ENCODE measurements at places on chromosomes 13 and 19.

DNA sequence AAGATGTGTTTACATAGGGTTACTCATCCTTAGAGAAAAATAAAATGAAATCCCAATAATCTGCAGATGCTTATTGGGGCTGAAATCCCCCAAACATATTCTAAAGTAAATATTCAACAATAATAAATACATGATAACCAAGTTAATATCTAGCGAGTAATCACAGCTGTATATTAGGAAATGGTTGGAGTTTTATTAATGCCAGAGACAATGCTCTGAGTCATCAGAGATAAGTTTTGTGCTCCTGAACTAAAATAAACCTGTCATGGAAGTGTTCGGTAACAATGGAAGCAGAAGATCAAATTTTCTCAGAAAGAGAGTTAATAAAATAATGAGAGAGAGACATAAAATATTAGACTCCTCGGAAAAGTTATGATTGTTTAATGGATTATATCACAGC lies 31.4 kb downstream of the FLT1 start:
- no peak for DNase-seq

DNA sequence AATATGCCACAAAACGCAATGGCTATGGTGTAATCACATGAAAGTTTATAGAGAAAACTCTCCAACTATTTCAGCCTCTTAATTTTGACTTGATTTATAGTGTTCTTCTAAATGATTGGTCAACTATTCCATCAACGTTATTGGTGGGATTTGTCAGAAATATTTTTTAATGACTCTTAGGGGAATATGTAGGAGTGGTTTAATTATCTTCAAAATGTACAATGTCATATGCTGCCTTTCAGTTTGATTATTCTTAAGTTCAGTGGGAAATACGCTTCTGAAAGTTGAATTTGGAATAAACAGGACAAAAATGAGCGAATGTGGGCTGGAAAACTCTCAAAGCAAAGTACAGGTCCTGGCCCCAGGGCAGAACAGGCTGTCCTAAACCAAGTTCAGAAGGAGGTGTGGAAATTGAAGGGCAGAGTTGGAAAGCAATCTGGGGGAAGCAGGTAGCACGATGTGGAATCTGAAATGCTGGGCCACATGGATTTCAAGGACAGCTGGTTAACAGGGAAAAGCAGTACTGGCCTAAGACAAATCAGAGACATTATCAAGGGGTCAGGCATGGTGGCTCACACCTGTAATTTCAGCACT lies 60.8 kb upstream of the MYCBP2 start:
- no peak for DNase-seq

- no peak for DNase-seq
Measured at GRCh38 chr19:8821748-8822241, 10.3 kb downstream of the ZNF558 start.

DNA sequence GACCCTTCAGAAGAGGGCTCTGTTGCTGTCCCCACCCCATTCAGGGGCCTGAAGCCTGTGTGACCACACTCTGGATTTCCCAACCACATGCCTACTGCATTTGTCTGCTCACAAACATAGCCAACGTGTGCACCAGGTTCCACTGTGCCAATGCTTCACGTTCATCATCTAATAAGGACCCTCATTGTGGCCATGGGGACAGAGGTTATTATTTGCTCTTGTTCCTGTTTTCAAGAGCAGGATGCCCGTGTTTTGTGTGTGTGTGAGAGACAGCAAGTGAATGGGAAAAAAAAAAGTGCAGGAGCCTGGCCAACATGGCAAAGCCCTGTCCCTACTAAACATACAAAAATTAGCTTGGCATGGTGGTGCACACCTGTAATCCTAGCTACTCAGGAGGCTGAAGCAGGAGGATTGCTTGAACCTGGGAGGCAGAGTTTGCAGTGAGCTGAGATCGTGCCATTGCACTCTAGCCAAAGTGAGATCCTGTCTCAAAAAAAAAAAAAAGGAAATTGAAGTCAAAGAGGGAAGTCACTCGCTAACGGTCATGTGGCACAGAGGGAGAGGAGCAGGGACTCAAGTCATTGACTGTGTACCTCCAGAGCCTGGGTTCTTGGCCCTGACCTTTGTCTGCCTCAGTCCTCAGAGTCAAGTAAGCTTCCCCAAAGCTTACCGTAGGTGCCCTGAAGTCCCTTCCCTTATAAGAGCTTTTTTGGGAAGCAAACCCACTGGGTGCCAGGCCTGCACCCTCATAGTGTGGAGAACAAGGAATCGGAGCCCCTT lies 6.9 kb downstream of the B3GNT8 start:
- DNase-seq: no peak

- no peak for DNase-seq
Measured at GRCh38 chr13:39105110-39105509, 66.9 kb downstream of the NHLRC3 start.

GRCh38 chr13:110826861-110827672 lies 87.8 kb downstream of the ANKRD10 start:
- no peak for DNase-seq

- DNase-seq: peak; percentile 16
Measured at GRCh38 chr13:60329221-60329923, 67.6 kb upstream of the TDRD3 start.

DNA sequence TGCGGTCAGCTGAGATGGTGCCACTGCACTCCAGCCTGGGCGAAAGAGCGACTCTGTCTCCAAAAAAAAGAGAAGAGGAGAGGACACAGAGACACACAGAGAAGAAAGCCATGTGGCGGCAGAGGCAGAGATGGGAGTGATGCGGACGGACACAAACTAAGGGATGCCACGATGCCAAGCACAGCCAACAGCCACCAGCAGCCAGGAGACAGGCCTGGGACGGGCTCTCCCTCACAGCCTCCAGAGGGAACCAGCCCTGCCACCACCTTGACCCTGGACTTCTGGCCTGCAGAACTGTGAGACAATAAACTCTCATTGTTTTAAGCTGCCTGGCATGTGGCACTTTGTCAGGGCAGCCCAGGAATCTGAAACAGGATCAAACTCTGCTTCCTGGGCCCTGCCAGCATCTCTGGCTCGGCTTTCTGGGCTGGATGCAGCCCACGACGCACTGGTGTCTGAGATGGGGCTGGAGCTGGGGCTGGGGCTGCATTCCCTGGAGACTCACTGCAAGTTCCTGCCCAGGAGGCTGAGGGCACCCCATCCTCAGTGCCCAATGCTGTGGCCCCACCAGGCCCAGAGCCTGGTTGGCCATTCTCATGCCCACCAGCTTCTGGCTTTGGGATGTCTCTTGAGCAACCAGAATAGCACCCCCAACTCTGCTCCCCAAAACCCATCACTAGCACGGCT lies 3.0 kb downstream of the F2RL3 start:
- no peak for DNase-seq

DNA sequence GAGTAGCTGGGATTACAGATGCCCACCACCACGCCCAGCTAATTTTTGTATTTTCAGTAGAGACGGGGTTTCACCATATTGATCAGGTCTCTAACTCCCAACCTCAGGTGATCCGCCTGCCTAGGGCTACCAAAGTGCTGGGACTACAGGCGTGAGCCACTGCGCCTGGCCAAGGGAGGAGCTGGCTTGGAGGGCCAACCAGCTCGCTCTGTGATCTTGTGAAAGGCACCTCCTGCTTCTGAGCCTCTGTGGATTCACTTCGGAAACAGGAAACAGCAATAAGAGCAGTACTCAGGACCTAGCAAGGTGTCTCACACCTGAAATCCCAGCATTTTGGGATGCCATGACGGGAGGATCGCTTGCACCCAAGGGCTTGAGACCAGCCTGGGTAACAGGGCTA lies 2.0 kb upstream of the ELL start:
- DNase-seq: no peak

DNA sequence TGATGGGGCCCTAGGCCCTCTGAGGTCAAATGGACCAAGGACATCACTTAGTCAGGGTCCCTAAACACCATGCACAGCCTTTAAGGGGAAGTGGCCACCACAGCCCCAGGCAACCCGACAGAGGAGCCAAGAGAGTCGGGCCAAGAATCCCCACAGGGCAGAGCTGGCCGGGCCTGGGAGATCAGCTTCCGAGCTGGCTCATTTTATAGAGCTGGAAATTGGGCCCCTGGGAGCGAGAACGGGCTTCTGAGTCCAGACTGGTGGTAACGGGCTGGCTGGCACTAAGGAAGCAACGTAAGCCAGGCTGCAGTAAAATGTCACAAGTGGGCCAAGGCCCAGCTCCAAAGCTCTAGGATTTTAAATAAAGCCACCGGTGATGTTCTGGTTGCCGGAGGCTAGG lies 51.1 kb downstream of the HSPH1 start:
- DNase-seq: no peak

DNA sequence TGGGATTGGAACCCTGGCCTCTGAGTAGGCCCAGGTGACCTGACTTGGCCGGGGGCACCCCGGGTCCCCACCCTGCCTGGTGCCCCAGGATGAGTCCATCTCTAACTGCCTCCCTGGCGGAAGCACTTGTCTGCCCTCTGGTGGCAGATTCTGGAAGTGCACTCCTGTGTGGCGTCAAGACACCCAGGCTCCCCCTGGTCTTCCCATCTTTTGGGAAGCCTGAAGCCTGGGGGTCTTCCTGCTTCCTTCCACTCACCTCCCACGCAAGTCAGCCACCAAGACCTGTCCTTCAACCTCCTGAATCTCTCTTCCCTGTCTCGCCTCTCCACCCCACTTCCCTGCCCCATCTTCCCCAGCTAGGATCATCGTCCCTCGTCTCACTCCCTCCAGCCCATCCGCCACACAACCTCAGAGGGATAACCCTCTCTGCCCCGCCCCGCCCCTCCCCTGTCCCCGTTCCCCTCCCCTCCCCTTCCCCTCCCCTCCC lies 7.4 kb downstream of the RABAC1 start:
- DNase-seq: no peak

DNA sequence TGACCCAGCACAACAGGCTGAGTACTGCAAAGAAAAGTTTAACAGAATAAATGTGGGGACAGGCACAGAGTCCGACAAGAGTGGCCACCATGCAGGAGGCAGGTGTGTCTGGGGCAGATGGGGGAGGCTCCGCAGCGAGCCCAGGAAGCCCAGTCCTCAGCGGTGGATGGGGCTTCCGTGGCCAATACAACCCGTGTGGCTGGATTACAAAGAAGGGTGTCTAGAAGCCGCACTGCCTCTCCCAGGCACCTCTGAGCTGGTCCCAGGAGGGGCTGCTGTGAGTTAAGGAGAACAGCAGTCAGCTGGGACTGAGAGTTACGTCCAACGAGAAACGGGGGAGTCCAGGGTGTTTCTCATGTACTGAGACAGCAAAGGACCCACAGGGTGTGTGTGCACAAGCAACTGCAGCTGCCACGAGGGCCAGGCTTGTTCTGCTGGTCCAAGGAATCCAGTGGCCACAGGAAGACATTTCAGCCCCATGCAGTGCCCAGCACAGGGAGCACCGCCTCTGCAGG lies 70.2 kb downstream of the SPACA7 start:
- DNase-seq: no peak

- no peak for DNase-seq
Measured at GRCh38 chr19:45403272-45403671, 1.6 kb downstream of the PPP1R13L start.

DNA sequence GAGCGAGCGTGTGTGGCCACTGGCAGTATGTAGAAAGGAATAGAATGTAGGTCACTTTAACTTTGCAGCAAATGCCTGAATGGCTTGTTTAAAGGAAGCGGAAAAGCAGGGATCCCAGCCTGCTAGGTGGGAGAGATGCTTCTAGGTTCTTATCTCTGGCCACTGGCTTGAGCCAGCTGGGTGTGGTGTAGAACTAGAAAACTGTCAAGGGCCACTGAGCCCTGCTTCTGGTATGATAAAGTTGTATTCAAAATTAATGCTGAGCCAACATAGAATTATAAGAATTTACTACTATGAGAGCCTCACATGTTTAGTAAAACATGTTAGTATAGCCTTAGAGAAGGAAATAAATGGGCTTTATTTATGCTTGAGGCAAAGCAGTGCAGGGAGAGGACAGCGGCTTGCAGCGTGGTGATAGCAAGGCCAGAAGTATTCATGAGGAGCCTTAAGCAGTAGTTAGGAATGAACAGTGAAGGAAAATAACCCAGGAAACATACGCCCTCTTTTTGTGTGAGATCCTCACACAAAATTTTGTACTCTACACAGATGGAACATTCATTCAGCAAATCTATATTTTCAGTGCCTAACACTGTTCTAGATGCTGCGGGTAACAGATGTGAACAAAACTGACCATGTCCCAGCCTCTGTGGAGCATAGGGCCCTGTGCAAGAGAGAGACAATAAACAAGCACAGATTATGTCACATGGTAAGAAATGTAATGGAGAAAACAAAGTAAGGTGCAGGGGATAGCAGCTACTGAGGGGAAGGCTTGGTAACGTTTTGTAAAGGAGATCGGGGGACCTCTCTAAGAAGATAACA lies 863.2 kb downstream of the DIAPH3 start:
- no peak for DNase-seq

DNA sequence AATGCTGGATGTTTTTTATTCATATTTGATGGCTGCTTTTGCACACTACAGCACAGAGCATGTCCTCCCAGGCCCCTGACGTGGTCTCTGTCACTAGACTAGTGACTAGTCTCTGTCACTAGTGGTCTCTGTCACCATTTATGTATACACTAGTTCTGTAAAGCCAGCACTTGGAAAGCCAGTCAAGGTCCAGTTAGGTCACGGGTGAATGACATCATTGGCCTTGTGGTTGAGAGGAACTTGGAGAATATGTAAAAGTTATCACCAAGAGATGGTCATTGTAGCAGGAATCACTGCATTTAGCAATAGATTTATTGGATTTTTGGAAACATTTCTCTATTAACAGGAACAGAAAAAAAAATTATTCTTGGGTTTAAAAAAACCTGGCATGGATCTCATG lies 72.9 kb downstream of the SHISA2 start:
- no peak for DNase-seq

- DNase-seq: no peak
Measured at GRCh38 chr13:30375265-30375835, 46.9 kb upstream of the UBE2L5 start.

DNA sequence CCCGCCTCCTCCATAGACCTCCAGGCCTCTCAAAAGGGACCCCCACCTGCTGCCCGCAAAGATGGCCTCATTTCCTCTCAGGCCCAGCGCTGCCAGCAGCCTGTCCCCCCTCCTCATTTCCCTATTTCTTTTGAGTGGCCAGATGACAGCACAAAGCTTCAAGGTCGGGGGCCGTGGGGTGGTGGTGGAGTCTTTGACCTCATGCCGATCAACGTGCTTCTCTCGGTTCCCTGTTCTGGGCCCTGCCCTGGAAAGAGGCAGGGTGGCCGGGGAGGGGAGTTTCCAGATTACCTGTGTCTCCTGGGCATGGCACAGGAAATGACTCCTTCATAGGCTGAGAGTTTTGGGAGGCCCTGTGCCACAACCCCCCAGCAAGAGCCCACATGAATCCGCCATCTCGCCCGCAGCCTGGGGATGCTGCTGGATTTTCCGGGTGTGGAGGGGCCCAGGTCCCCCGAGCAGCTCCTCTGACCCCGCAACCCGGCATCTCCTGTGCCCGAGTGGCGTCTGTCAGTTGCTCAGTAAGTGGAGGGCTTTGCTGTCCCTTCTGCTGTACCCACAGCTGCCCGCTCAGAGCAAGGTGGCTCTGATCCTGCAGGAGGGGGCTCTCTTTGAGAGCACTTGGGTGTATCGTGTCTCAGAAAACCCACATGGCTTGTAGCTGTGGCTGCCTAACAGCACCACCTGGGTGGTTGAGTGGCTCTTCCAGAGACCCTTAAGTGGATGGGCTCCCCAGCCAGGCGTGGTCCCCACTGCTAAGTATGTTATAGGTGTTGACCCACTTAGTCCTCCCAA lies 139.4 kb downstream of the SIPA1L3 start:
- DNase-seq: no peak

GRCh38 chr13:72043366-72043765 lies 176.4 kb upstream of the DACH1 start:
- no peak for DNase-seq
